Posterior cingulate gyrus (tissue), 11 donors: ENCODE measurements at places on chromosomes 5 and 9.

- no peak for DNase-seq
These were observed 5.5 kb downstream of the ANGPTL2 start for GRCh38 chr9:127116957-127117356.

DNA sequence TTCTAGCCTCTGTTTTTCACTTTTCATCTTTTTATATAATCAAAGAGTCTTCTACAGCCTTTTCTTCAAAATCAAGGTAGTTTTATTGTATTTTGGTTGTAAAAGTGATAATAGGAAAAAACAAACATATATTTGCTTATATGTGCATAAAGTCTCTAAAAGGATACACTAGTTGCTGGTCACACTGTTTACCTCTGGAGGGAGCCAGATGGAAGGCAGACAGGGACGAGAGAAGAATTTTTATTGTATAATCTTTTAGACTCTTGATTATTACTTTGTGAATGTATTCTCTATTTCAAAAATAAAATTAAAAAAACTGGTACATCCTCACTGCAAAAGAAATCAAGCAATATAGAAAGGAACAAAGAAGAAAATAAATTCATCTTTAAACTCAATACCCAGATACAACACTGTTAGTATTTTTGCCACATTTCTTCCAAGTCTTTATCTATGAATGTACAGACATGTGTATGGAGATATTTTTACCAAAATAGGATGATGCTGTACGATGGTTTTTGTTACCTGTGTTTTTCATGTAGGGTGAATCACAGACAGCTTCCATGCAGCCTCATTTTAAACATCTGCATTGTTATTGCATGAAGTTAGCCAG, 6.1 kb upstream of the RNF183 start:
- DNase-seq: no peak

DNA sequence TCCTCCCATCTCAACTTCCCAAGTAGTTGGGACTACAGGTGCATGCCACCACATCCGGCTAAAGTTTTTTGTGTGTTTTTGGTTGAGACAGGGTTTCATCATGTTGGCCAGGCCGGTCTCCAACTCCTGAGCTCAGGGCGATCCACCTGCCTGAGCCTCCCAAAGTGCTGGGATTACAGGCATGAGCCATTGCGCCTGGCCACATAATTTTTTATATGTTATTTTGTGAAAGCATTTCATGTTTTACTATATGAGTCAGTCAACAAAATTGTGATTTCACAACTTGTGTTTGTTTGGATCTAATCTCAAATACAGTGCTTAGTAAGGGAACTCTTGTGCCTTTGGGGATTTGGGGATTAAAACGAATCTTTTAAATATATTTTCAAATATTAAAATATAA, 20.0 kb upstream of the FAM120AOS start:
- DNase-seq: no peak

GRCh38 chr5:181131514-181131913, 545 bp upstream of the OR2V1 start:
- no peak for DNase-seq

GRCh38 chr9:105154723-105155191, 89.7 kb upstream of the SLC44A1 start:
- no peak for DNase-seq

GRCh38 chr9:108014353-108014752, 524.8 kb upstream of the KLF4 start:
- no peak for DNase-seq

DNA sequence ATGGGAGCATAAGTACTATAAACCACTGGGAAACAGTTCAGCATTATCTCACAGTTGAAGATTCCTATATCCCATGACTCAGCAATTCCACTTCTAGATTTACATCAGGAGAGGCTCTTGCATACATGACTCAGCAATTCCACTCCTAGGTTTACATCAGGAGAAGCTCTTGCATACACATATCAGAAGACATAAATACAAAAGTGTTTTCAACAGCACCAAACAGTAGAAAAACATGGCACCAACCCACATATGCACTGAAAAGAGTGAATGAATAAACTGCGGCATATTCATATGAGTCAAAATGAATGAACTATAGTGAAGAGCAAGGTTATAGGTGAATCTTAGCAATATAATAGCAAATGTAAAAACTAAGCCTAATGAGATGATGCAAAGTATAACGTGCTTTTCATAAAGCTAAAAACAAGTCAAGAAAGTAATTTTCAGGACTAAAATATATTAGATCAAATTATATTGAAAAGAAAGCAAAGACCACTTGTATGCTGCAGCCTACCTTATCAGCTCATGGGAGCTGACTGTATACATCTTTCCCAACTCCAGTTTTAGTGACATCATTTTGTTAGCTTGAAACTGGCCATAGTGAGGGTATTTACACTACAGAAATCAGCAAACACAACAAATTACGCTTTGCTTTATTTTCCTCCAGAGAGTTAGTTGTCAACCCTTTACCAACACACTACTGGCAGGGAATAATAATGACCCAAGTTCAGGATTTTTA, 95.8 kb downstream of the ANKRD18B start:
- DNase-seq: no peak

- DNase-seq: no peak
These were observed 243.8 kb downstream of the BNC2 start for GRCh38 chr9:16626577-16627130.

DNA sequence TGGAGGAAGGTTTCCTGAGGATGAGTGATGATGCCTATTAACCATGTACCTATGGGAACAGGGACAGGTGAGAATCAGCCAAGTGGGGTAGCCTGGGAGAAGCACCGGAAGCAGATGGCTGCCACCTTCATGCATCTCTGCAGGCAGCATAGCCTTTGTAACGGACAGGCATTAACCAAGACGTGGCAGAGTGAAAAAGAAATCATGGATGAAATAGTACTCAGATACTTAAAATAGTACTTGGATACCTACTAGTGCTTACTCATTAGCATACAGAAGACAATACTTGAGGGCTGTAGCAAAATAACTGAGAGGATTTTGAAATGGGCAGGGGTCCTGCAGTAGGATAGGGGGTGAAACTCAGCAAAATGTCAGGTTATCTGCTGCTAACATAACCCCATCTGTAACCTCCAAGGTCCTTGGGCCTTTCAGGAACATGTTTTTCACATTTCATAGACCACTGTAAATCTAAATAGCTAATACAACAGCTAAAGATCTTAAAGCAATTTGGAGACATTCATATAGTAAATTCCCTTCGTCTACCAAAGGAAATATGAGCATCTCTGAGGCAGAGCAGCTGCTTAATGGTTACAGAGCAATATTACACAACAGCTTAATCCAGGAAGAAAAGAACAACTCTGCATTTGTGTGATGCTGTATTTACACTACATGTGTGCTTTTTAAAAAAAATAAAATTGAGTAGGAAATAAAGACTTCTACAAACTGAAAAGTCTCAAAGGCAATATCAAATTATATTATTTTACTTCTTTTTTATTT, 154.3 kb downstream of the NFIB start:
- DNase-seq: no peak

- DNase-seq: no peak
These were observed 1095.7 kb upstream of the DMAC1 start for GRCh38 chr9:8895106-8895860.

- peak; percentile 50 for DNase-seq
These were observed 212.0 kb upstream of the KIF2A start for GRCh38 chr5:62093976-62094375.

GRCh38 chr5:54363669-54364068, 53.3 kb upstream of the ARL15 start:
- no peak for DNase-seq

- no peak for DNase-seq
These were observed 35.5 kb downstream of the ADAM19 start for GRCh38 chr5:157540124-157540523.

- peak; percentile 84 for DNase-seq
These were observed 7.8 kb upstream of the MRNIP start for GRCh38 chr5:179866241-179867078.

GRCh38 chr5:113093558-113093957, 117.0 kb downstream of the DCP2 start:
- DNase-seq: no peak

DNA sequence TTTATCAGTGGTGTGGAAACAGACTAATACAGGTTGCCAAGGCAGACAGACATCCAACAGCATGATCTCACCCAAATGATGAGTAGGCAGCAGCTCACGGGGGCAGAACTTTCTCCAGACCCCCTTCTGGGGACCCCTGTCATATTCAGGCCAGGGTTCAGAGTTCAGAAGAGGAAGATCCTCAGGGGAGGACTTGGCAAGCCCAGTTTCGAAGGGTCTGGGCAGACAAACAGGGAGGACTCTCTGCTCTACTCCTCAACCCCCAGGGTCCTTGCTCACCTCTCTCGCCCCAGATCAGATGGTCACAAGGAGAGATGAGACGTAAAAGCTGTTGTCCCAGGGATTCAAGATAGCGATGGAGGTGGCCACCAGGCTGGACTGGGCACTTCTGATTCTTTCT, 215.1 kb upstream of the MVB12B start:
- no peak for DNase-seq

- no peak for DNase-seq
These were observed 15.9 kb downstream of the PPP2R2B start for GRCh38 chr5:146862641-146863040.

DNA sequence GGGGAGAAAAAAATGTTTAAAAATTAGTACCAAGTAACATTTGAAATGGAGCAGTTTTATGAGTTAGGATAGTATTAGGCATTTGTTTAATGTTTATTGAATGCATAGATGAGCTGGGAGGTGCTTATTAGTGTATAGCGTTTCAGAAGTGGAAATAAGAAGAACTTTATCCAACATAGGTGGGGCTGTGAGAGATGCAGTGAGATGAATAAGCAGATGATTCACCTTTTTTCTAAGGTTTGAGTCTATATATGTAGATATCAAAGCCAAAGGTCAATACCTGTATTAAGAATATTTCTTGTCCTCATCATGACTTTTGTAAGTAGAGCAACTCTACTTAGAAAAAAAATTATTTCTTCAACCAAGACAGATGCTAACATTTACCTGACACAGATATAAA, 54.6 kb upstream of the POU4F3 start:
- DNase-seq: no peak

GRCh38 chr5:41509399-41510175, 814 bp downstream of the PLCXD3 start:
- no peak for DNase-seq

DNA sequence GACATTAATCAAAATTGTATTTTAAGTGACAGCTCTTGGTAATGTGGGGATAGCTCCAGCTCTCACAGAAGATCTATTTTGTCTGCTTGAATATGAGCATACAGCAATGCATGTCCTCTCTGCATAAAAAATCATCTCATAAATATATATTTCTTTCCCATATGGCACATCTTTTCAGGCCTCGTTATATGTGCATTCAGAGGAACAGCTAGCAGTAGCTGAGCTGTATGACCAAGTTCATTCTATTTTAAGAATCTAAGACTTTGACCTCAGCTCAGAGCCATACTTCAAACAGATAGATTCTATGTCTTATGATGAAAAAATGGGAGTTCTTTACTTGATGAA, 487.2 kb downstream of the ARHGEF28 start:
- no peak for DNase-seq

DNA sequence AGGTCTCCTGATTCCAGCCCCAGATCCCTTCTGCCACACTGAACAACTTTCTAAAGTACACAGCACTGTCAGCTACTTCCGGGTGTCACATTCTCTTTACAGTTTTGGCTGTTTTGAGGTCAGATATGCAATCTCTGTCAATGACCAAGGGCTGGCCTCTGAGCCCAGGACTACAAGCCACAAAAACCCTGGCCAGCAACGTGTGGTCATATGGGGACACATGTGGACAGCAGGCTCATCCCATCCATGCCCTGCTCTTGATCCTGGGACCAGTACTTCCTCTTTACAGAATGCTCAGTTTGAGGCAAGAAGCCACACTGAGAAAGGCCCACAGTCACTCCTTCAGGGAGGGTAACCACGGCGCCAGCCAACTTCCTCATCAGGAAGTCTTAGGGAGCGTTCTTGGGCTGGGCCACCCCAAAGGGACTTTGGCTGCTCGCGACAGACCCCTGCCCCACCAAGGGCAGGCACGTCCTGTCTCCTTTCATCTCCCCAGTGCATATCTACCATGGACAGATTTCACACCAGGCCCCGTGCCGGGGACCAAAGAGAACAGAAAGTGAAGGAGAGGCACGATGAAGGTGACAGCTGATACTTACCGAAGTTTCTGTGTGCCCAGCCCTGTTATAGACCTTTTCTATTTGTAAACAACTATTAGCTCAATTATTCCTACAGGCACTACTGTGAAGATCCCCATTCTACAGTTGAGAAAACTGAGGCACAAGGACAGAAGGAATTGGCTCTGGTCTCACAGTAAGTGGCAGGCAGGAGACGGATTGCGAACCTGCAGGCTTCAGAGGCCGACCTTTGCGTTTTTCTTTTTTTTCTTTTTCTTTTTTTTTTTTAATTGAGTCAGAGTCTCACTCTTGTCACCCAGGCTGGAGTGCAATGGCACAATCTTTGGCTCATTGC, 37.3 kb downstream of the STK10 start:
- DNase-seq: no peak

GRCh38 chr9:33440204-33440603, 7.2 kb downstream of the AQP3 start:
- no peak for DNase-seq

DNA sequence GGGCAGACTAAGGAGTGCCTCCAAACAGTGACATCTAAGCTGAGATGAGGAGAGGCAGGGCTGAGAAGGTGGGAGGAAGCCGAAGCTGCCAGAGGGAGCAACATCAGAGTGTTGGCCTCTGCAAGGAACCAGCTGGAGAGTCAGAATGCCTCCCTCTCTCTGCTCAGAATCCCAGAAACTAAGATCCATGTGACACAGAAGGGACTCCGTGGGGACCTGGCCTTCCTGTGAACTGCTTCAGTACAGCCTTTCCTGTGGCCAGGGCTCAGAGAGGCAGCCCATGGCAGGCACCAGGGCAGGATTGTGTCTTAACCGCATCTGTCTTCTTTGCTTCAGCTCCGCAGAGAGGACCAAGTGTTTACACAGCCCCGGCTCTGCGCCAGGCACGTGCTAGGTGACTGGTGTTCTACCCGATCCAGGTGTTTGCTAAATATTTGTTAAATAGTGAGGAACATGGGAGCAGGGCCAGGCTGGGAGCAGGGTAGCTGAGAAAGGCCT, 33.5 kb downstream of the KCNMB1 start:
- no peak for DNase-seq

GRCh38 chr9:91174772-91175171, 186.9 kb downstream of the AUH start:
- no peak for DNase-seq

DNA sequence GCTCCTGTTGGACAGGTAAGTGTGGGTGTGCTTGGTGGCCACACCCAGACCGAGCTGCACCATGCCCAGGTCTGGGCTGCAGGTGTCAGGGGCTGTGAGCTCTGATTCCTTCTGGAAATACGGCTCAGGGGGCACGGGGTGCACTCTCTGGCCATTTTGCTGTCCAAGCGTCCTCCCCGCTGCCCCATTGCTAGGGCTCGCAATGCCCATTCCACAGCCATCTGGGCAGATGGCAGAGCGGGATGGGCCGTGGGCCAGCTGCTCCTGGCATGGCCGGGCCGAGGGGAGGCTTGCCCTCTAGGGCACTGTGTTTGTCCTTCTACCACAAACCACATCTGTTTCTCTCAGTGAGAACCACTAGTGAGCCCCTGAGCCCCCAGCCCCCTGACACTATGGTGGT, 67.9 kb upstream of the RXRA start:
- DNase-seq: no peak
